ENCODE measurements at places on chromosomes 7 and 10. TPM values are rescaled to one million over a fixed set of nuclear protein-coding genes. Genes with fewer than 3 reads are reported as not detected.

Gene TACC2
- 4.9 TPM for total RNA-seq

Gene FGFBP3
- total RNA-seq = 0.30 TPM

Gene SPDYE16
- total RNA-seq = not detected

Gene KEL
- total RNA-seq = not detected

Gene VWA2
- total RNA-seq = not detected

Gene LIPJ
- total RNA-seq = not detected

Gene GBX1
- not detected for total RNA-seq

Gene MRPS33
- total RNA-seq = 19.8 TPM

Gene CFTR
- not detected for total RNA-seq

Gene ITGB8
- total RNA-seq = 1.9 TPM

All from epithelial cell of umbilical artery (primary cell).